ENCODE measurements at places on chromosomes 7 and 10. TPM values are rescaled to one million over a fixed set of nuclear protein-coding genes. Genes with fewer than 3 reads are reported as not detected.

ENO4 gene
- not detected for total RNA-seq

AGR3 gene
- total RNA-seq, result 123 TPM

GRID2IP gene
- total RNA-seq, result 0.75 TPM

CACNA2D1 gene
- 2.5 TPM for total RNA-seq

LIPK gene
- total RNA-seq, result not detected

HOXA1 gene
- 3.0 TPM for total RNA-seq

PRSS1 gene
- total RNA-seq, result not detected

CYP2E1 gene
- total RNA-seq, result 0.92 TPM

ELFN1 gene
- total RNA-seq, result 0.46 TPM

PPP1R3A gene
- total RNA-seq, result not detected

INMT gene
- total RNA-seq, result 6.4 TPM

PIP gene
- total RNA-seq, result not detected

HMX3 gene
- 0.36 TPM for total RNA-seq

PON3 gene
- 4.0 TPM for total RNA-seq

ABCB1 gene
- total RNA-seq, result 259 TPM

CYP2C19 gene
- 3.9 TPM for total RNA-seq

SPDYE2 gene
- total RNA-seq, result not detected

CLDN15 gene
- 22.1 TPM for total RNA-seq

CYP3A4 gene
- 12.9 TPM for total RNA-seq

WNT2 gene
- not detected for total RNA-seq

GIMAP1 gene
- total RNA-seq, result 1.1 TPM

ZNF800 gene
- total RNA-seq, result 31.7 TPM

ATP5F1C gene
- total RNA-seq, result 537 TPM

NKX1-2 gene
- not detected for total RNA-seq

ATP6V0A4 gene
- total RNA-seq, result not detected

PSD gene
- 4.1 TPM for total RNA-seq

PLXNA4 gene
- total RNA-seq, result 1.3 TPM

C10orf67 gene
- total RNA-seq, result not detected

DKK1 gene
- total RNA-seq, result 3.2 TPM

CRPPA gene
- total RNA-seq, result 2.7 TPM

TDRD1 gene
- total RNA-seq, result 2.9 TPM

SEMA3D gene
- 2.0 TPM for total RNA-seq

LBX1 gene
- not detected for total RNA-seq

SSC4D gene
- 0.15 TPM for total RNA-seq

ANKRD2 gene
- total RNA-seq, result not detected

SLC25A28 gene
- total RNA-seq, result 28.8 TPM

FAM25G gene
- 2.7 TPM for total RNA-seq

SFRP5 gene
- 1.2 TPM for total RNA-seq

DDC gene
- 74.7 TPM for total RNA-seq

LRRC18 gene
- total RNA-seq, result not detected

KCNIP2 gene
- 3.7 TPM for total RNA-seq

GPR37 gene
- 0.61 TPM for total RNA-seq

GDF2 gene
- total RNA-seq, result not detected

ZP3 gene
- total RNA-seq, result 3.3 TPM

TRIL gene
- total RNA-seq, result 2.0 TPM

GNB2 gene
- 279 TPM for total RNA-seq

RINT1 gene
- total RNA-seq, result 12.9 TPM

LZTS2 gene
- 33.9 TPM for total RNA-seq

ZNF467 gene
- 6.0 TPM for total RNA-seq

ASZ1 gene
- not detected for total RNA-seq

ANXA8 gene
- total RNA-seq, result not detected

AKR1D1 gene
- not detected for total RNA-seq

CRHR2 gene
- not detected for total RNA-seq

YKT6 gene
- 84.8 TPM for total RNA-seq

OR9A2 gene
- not detected for total RNA-seq

SPDYE9 gene
- total RNA-seq, result not detected

PPIA gene
- 1,320 TPM for total RNA-seq
